ENCODE measurements at places on chromosomes 7 and 10.
A peak's percentile ranks its signal among the peaks of the same experiment; 100 is the strongest.

DNA sequence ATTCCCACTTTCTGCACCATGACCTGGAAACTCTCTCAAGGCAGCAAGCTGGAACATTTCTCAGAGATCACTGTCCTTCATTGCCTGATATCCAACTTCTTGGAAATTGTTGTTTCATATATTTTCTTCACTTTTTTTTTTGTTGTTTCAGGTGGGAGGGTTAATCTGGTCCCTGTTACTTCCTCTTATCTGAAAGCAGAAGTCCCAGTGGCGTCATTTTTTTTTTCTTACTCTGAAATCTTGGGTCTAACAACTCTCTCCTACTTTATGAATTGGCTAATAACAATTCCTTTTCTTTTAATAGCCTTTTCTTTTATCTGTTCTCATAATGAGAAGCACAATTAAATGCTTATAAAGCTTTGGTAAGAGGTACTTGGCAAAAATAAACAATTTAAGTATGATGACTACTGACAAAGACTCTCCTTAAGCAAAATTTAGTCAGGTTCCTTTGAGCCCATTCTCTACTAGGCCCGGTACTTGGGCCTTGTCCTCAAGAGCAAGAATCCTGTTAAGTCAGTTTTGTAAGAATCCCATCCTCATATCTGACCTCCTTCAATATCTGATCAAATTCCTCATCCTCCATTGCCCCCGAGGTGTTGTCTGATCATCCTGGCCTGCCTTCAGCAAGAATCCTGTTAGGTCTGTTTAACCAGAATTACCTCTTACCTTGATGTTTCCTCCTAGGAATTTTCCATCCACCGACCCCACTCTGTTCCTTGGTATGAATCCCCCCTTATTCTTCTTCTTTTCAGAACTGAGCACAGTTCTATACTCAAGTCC is 11.5 kb upstream of the CC2D2B start:
- peak; percentile 60 for DNase-seq

GRCh38 chr10:30036341-30036740 is 23.0 kb downstream of the JCAD start:
- DNase-seq, result no peak

DNA sequence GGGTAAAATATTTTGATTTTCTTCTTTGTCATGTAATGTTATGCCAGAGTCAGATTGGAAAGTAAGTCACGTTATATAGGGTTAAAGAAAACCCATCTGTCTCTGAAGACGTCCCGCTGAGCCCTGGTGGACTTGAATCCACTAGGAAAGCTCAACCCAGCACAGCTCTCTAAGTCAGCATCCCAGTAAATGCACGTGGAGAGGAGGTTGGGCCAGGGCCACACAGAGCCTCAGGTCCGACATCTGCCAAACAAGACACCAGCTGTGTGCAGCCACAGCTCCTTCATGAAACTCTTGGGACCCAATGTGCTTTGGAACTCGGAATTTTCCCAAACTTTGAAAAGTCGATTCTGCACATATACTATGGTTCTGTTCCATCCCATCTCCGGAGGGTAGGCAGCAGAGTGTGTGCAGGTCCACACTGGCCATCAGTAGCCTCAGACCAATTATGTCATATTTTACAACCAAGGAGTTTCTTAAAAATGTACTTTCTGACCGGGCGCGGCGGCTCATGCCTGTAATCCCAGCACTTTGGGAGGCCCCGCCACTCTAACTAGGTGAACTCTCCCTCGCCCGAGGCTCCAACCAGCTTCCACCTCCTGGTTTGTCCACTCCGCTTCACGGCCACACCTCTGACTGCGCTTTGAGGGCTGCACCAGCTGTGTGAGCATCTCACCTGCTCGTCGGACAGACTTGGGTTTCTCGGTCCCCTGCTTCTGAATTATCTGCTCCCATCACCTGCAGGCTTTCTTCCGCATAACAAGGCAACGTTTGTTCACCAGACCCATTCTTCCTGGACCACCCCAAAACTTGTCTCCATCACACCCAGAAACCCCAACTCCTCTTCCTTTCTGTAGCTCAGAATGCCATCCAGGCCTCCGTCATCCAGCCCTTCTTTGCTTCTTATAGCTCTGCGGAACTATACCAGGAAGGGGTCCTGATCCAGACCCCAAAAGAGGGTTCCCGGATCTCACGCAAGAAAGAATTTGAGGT is 29.7 kb upstream of the DNAJB6 start:
- DNase-seq, result no peak

GRCh38 chr10:66822801-66823200 is 103.0 kb upstream of the LRRTM3 start:
- DNase-seq, result no peak

DNA sequence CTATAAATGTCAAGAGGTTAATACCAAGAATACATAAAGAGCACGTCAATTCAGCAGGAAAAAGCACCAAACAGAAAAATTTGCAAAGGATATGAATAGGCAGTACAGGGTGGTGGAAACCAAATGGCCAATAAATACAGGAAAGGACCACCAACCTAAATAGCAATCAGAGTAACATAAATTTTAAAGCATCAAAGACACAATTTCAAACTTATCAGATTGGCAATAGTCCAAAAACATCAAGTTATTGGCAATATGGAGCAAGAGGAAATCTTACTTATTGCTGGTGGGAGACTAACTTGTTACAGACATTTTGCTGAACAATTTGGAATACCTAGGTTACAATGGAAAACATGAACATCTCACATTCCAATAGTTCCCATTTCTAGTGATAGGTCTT is 24.1 kb downstream of the SYPL1 start:
- no peak for DNase-seq

GRCh38 chr10:44478876-44479705 is 94.2 kb upstream of the CXCL12 start:
- DNase-seq, result peak; percentile 47

- no peak for DNase-seq
These were observed 125.3 kb downstream of the EBF3 start for GRCh38 chr10:129838794-129839193.

DNA sequence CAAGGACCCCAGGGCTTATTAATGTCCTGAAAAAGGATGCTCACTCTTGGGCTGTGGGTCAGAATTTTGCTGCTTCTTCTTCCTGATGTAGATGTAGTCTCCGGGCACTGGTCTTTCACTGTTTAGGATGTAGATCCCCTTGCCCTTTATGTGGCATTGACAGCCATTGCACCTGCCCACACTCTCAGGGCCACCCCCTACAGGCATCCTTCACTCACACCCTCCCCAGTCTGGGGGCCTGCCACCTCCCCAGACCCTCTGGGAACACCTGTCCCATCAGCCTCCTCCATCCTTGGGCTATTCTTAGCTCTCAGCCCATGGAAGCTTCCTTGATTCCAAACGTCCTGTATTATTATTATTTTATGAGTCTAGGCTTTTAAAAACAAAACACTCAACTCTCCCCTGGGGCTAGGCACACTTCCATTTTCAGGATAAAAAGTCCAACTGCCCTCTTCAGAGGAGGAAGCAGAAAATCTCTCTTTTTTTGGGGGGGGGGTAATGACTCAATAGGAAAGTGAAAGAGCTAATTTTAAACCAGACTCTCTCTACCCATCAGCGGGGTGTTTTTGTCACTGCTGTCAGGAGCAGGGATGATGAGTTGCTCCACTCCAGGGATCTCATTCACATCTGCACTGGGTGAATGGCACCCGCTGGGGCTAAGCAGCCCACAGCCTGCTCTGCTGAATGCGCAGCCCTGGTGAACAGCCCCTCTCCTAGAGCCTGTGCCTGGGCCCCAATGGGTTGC is 11.5 kb upstream of the KLRG2 start:
- DNase-seq, result peak; percentile 25

DNA sequence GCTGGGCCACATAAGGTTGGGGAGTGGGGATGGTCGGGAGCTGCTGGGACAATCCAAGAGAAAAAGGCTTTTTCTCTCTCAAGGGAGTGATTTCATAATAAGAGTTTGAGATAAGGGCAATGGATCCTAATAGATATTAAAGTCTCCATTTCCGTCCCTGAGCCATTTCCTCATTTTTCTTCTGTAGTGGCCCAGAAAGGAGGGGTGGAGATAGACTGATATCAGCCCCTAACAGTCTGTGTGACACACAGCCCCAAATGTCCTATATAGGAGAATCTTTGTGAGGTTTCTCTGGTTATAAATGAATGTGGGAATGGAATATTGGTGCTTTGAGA is 35.2 kb downstream of the PRSS2 start:
- no peak for DNase-seq

GRCh38 chr10:49594594-49594993 is 15.5 kb upstream of the SLC18A3 start:
- peak; percentile 45 for DNase-seq

GRCh38 chr10:82242778-82243177 is 367.8 kb downstream of the NRG3 start:
- no peak for DNase-seq

DNA sequence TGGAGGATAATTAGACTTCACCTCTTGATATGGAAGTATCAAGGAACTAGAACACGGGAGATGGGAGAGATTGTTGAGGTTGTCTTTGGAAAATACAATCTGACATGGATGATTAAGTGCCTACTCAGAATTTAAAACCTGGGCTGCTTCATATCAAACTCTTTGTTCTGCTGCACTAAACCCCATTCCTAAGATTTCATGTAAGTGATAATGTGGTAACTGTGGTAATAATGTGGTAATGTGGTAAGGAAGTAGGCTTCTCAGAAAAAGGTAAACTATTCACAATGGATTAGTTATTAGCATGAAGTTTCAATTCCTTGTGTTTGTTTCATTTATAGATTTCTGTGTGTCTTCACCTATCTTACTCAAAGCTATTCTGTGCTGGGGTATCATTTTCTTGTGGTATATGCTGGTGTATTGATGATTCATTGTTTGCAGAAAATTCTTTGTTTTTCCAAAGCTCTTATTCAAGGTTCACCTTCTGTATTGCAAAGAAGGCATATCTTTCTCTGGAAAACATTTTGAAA is 129.9 kb upstream of the TAC1 start:
- DNase-seq, result no peak

DNA sequence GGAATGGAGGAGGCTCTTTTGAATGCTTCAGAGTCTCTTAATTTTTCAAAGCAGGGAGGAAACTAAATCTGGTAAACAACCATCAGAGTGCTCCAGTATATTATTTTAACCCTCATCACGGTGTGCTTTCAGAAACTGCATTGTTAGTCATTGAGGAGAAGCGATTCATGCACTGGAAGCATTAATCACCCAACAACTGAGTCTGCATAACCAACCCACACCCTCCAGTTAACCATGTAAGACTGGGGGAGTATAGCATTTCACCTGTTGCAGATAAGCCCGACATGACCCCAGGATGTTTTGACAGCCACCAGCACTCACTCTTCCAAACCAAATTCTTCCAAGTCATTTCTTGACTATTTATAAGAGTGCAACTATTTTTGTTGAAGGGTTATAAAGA is 257.6 kb downstream of the GATA3 start:
- no peak for DNase-seq

- DNase-seq, result peak; percentile 35
These were observed 14.8 kb downstream of the ZNF33A start for GRCh38 chr10:38025283-38025682.

DNA sequence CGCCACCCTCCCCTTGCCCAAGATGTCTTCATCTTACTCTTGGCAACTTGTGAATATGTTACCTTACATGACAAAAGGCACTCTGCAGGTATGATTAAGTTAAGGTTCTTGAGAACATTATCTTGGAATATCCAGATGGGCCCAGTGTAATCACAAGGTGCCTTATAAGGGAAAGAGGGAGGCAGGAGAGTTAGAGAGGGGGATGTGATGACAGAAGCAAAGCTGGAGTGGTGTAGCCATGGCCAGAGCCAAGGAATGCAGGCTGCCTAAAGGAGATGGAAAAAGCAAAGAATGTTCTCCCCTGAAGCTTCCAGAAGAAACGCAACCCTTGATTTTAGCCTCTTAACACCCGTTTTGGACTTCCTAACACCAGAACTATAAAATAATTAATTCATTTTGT is 318.0 kb downstream of the C7orf25 start:
- DNase-seq, result no peak

GRCh38 chr10:7901256-7901655 is 83.0 kb downstream of the TAF3 start:
- DNase-seq, result no peak

DNA sequence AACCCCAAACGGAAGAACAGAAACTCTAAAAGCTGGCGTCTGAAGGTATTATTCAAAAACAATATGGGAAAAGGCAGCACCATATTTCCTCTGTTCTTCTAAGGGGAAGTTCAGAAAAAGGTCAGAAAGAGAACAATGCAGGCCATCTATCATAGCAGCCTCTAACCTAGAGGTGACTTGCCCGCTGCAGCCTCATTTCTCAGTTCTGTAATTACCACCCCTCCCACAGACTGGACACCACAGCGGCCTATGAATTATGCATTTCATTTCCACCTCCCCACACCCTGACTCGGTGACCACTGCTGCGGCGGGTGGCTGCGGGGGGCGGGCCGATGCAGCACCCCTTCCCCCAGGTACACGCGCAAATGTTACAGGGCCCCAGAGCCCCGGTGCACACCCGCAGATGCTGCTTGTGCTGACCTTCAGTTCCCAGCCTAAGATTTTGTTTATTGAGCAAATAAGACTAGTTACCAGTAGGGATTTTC is 125.5 kb downstream of the CLEC2L start:
- DNase-seq, result peak; percentile 86

- no peak for DNase-seq
These were observed 74.2 kb downstream of the RHOBTB1 start for GRCh38 chr10:60869652-60870415.

DNA sequence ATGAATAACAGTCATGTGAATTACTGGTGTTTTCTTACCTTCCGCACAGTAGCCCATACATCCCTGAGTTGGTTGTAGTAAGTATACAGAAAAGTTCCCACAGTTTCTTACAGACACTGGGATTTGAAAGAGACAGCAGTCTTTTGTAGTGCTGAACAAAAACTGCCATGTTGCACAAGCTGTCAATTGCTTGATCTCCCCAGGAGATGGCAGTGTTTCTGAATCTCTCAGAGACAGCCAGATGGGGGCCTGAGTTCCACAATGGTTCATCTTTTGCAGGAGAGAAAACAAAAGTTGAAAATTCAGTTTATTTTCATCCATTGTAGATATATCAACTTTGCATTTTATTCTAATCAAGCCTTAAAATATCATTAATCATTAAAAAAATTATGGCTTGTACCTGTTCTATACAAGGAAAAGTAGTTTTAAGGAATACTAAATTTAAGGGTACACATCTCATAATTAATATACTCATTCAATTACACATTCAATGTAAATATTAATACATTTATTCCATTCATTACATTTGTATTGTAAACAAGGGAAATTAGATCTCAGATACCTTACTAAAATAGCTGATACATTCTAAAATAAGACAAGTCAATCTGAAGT is 14.5 kb downstream of the VWDE start:
- peak; percentile 62 for DNase-seq

- no peak for DNase-seq
These were observed 79.4 kb upstream of the LRRN3 start for GRCh38 chr7:111011520-111011919.

DNA sequence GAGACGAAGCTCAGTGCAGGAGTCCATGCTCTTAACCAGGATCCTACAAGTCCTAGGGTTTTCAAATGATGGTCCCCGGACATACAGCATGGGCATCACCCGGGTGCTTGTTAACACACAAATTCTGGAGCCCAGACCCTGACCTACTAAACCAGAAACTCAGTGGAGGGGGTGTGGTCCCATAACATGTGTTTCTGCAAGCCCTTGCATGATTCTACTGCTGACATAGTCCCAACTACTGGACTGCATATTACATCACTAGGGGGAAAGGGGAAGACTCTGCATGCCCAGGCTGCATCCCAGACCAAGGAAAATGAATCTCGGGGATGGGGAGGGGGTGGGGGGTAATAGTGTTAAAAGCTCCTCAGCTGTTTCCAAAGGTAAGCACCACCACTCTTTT is 40.3 kb downstream of the GRB10 start:
- no peak for DNase-seq
